ENCODE measurements at places on chromosomes 16 and 17.

- DNase-seq: no peak
Observed at GRCh38 chr16:19356024-19356952, 61.4 kb upstream of the TMC5 start.

GRCh38 chr17:45584092-45585036, 93.8 kb upstream of the PLEKHM1 start:
- DNase-seq: peak; percentile 76

- DNase-seq: peak; percentile 76
Observed at GRCh38 chr17:78360371-78361224, 721 bp upstream of the SOCS3 start.

DNA sequence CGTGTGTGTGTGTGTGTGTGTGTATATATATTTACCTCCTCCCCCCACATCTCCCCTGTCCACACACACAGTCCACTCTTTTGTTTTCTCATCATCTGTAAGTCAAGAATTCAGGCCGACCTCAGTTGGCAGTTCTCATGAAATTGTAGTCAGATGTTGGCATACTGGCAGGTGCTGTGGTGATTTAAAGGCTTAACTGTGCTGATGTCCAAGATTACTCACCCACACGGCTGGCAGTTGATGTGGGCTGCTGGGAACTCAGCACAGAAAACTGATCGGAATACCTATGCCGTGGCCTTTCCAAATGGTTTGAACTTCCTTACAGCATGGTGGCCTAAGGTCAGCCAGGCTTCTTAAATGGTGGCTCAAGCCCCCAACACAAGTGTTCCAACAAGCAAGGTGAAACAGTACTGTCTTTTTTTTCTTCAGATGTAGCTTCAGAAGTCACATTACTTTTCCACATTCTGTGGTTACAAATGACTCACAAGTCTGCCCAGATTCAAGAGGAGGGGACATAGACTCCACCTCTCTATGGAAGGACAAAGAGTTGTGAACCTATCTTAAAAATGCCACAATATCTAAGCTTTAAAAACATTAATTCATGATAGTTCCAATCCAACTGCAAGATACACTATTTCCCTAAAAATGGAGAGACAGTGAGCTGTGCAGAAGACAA, 198.5 kb upstream of the HS3ST4 start:
- DNase-seq: no peak

DNA sequence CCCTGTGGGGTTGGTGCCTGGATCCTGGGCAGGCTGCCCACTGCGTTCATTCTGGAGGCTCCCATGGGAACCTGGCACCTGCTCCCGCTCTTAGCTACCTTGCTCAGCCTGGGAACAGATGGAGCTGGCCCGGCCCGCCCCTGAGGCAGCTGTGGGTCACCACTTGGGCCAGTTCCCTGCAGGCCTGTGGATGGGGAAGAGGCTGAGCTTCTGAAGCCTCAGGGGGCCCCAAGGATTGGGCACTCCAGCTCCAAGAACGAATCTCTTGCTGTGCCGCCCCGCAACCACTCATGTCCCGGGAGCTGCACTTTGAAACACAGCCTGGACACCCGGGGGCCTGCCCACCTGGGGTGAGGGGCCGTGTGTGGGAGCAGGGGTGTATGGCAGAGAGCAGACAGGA, 37.7 kb downstream of the BAHCC1 start:
- DNase-seq: no peak

DNA sequence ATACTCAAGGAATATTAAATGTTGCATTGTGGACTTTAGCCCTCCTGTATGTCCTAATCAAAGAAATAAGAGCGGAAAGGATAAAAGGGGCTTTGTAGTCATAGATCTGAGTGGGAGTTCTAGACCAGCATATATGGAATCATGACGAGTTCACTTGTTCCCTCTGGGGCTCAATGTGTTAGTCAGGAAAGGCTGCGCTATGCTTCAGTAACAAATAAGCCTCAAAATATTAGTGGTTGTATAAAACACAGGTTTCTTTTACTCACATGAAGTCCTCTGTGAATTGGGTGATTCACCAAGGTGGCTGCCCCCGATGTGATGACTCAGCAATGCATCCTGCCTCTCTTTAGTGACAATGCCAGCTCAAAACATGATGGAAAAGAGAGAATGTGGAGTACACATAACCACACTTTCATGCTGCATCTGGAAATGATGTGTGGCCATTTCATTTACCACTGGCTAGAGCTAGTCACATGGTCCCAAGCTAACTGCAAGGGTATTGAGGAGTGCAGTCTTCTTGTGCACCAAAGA, 63.3 kb upstream of the IRX5 start:
- DNase-seq: no peak

DNA sequence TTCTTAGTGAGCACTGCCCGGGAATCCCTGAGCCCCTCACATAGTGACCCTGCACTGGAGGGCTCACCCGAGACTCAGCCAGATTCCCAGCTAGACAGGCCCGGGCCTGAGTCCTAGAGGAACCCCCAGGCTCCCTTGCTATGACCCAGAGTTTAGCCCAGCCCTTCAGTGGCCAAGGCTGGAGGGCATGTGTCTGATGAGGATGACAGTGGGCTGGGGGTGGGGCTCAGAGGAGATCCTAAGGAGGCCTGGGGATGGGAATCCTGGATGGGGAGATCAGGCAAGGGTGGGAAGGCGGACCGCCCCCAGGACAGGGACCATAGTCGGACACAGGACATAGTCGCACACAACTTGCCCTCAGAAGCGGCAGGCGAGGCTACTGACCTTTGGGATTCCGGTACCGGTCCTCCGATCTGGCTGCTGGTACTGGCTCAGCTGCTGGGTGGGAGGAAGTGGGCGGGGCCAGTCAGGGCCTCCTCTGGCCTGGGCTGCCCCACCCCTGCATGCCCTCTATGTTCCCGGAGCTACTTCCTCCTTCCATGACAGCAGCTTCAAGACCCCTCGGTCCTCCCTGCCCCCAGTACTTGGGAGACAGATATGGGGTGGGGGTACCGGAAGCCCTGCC, 1.1 kb downstream of the CD79B start:
- DNase-seq: no peak

DNA sequence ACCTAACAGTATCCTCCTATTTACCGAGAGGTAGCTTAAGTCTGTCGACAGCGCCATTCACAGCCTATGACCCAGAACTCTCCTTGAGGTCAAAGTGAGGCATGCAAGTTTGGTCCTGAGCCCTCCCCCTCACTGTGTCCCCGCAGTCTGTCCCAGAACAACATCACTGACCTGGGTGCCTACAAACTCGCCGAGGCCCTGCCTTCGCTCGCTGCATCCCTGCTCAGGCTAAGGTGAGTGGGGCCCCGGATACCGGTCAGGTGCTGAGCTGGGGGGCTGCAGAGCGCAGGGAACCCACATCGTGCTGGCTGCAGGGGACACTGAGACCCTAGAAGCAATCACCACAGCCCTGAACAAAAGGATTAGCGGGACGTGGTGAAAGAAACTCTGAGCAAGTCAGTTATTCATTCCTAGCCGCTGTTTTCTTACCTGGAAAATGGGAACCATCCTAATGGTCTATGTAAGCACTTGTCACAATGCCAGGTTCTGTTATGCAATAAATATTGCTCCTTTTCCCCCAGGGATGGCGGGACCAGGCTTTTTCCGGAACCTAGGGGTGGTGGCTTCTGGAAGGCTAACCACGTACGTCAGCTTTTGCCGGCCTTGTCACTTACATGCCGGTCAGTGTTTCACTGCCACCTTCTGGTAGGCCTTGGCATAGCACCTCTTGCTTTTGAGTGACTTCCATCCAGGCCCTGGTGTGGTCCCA, 23.8 kb downstream of the DEXI start:
- DNase-seq: peak; percentile 91

DNA sequence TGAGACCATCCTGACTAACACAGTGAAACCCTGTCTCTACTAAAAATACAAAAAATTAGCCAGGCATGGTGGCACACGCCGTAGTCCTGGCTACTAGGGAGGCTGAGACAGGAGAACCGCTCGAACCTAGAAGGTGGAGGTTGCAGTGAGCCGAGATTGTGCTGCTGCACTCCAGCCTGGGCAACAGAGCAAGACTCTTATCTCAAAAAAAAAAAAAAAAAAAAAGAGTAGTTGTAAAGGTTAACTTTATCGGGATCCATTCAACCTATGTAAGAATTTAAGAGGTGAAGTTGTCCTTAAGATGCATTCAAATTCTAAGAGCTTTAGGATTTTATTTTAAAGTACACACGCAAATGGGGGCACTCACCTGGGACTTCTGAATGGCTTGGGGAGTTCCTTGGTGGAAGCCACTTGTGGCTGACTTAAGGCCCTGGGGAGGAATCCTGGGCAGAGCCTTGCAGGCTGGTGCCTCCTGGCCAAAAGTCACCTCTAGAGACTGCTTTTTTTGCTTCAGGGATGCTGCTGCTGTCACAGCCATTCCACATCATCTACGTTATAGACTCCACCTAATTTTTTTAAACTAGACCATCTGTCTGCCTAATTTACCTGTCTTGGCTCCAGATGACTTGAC, 3.3 kb downstream of the CTCF start:
- no peak for DNase-seq

DNA sequence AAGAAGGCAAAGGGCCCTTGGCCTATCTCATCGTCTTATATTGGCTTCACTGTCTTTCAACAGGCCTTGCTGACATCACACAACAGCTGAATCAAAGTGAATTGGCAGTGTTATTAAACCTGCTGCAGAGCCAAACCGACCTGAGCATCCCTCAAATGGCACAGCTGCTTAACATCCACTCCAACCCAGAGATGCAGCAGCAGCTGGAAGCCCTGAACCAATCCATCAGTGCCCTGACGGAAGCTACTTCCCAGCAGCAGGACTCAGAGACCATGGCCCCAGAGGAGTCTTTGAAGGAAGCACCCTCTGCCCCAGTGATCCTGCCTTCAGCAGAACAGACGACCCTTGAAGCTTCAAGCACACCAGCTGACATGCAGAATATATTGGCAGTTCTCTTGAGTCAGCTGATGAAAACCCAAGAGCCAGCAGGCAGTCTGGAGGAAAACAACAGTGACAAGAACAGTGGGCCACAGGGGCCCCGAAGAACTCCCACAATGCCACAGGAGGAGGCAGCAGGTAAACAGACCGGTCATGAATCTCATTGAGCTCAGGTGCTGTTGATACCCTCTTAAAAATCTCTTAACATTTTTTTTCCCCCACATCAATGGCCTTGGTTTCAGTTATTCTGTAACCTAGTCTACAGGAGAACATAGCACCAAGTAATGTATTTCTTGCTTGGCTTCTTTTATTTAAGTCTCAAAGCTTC, 64.7 kb downstream of the CDK12 start:
- DNase-seq: no peak

DNA sequence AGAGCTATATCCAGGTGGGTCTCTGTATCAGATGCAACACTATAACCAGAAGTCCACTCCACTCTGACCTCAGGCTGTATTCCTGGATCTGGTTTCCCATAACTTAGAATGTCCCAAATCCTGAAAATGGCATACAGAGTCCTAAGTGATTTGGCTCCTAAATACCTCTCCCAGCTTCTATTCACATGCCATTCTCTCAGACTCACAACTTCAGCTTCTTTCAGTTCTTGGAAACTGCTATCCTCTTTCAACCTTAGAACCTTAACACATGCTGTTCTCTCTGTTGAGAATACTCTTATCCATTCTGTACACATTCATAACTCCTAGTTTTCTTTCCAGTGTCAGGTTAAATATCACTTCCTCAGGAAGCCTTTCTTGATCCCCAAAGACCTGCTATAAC, 132.0 kb downstream of the BRIP1 start:
- DNase-seq: no peak

GRCh38 chr16:19850131-19850817, 34.4 kb downstream of the GPRC5B start:
- DNase-seq: no peak

DNA sequence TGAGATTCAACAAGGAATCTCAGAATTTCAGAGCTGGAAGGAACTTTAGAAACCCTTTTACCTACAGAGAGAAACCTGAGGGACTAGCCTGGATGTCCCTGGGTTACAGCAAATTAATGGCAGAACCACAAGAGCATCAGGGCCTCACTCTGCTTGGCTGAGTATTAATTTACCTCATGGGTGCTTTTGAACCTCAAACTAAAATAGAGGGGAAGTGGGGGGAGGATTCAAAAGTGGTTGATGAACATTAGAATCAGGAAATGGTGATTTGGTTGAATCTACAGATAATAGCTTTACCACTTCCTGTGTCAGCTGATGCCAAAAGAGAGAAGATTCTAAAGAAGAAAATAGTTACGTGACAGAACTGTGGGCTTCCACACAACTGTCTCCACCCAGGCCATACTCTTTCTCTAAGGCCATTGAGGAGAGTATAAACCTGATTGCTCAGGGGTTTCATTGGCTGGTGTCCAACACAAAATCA, 11.3 kb upstream of the SKAP1 start:
- DNase-seq: no peak

- DNase-seq: peak; percentile 84
Observed at GRCh38 chr17:40062329-40063186, at the start of gene THRA. THRA (plus strand) TSS chr17:40062965; CDS start chr17:40074489, 11,524 bp downstream.

GRCh38 chr16:59604354-59604753, 870.2 kb upstream of the GOT2 start:
- no peak for DNase-seq

GRCh38 chr17:77076124-77076830, 64.5 kb upstream of the SEC14L1 start:
- peak; percentile 66 for DNase-seq

DNA sequence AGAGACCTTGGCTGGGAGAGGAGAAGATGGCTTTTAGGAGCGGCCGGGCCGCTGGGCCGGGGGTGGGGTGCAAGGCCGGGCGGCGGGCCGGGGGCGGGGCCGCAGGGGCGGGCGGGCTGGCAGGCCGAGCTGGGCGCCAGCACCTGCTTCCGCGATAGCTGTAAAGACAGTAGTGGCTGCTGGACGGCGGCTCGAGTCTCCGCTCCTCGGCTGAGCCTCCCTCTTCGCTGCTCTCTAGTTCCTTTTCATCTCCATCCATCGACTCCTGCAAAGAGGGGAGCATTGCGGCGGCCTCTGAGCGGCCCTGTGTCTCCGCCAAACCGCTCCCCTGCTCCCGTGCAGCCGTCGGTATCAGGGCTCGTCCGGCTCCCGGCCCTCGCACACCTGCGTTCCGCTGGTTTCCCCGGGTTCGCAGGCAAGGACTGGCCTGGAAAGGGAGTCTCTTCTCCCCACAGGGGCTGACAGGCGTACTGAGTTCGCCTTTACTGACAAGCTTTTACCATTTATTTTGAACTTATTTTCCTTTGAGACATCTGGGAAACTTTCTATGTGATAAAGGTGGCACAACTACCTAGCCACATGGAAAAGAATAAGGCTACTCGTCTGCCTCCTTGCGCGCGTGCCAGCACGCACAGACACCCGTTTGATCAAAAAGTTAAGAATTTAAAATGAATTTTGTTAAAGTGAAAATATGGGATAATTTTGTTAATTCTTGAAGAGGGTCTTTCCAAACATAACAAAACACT, at the start of gene C17orf75:
C17orf75 (minus strand) TSS at position 317 of the 746 bp plus-strand sequence; CDS start at position 283, 34 bp downstream.
- DNase-seq: peak; percentile 89

DNA sequence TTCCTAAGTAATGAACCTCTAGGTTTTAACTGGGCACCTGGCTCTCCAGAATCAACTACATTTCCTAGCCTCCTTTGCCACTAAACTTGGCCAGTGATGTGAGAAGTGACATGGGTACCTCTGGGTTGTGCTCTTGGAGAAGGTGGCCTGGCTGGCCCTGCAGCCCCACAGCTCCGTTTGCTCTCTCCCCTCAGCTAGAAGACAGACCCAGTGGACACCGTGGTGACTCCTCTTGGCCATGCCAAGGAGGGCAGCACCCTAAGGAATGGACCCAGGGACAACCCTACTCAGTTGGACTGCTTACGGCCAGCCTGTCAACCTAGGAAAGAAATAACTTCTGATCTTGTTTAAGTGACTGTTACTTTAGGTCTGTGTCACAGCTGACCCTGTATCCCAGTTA, 151.4 kb downstream of the TMEM132E start:
- no peak for DNase-seq

Data from brain (organoid and tissue), 16 donors.